CD4-positive, alpha-beta T cell (primary cell): ENCODE measurements at places on chromosomes 7 and 10. TPM values are rescaled to one million over a fixed set of nuclear protein-coding genes. Genes with fewer than 3 reads are reported as not detected.

SLC29A3 gene
- total RNA-seq = 2.3 TPM

SYT15B gene
- total RNA-seq = 0.08 TPM

CHCHD2 gene
- total RNA-seq = 252 TPM

DNA sequence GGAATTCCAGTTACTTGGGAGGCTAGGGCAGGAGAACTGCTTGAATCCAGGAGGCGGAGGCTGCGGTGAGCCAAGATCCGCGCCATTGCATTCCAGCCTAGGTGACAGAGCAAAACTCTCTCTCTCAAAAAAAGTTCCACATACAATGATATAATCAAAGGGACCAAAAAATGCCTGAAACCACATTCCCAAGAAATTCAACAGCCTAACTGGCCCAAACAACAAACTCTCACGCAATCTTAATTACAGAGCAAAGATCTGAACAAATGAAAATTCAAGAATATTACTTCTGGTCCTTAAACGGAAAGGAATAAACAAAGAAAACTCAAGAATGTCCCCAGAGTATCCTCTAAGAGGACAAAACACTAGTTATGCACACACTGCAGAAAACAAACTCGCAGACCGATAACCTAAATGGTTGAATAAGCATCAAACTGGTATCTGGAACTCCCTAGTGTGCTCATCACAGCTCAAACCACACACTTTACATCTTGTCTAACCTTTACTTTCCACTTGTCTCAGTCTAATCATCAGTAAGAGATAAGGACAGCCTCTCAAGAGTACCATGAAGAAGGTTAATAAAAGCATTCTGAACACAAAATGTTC lies 3.7 kb downstream of the OGA start:
- DNase-seq = no peak

DNA sequence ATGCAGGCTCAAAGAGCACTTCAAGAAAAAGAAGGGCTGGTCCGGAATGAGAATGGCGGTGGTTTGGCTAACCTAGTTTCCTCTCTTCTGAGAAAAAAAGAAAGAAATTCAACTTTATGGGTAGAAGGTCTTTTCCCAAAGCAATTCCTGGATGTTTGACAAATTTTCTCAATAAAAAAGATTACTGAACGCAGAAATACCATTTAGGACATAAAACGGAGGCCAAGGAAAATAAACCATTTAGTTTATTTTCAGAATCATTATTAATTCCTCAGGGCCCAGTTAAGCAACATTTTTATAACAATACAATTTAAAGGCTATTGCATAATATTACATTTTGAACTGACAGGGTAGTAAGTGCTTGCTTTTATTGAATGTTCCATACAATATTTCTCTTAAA lies 284.6 kb upstream of the ANKRD30A start:
- DNase-seq = no peak

DNA sequence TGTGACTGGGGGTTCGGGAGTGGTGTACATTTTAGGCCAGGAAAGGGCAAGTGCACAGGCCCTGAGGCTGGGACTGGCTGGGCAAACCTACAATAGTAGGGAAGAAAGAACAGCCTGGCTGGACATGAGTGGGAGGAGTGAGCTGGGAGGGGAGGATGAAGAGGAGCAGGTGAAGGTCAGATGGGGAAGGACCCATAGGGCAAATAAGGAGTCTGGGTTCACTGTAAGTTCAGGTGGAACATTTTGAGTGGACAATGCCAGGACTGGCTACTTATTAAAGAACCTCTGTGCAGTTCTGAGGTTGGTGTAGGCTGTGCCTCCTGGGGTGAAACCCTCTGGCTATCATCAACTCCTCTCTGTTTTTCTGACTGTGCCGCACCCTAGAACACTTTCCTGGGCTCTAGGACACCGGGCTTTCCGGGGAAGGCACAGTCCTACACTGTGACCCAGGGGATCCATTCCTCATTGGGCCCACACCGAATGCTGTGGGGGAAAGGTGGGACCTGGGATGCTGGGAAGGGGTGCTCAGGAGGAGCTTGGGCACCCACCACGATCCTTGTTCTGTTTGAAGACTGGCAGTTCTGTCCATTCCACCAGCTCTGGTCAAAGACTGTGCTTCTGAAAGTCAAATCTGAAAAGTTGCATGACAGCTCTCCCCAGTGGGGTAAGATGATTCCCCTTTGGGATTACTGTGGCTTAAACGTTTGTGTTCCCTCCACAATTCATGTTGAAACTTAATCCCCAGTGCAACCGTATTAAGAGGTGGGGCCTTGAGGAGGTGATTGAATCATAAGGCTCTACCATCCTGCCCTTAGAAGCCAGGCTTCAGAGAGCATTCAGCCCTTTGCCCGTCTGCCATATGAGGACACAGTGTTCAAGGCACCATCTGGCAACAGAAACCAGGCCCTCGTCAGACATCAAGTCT lies 4.0 kb upstream of the MMP21 start:
- DNase-seq = no peak

GRCh38 chr10:98295401-98295811 lies 27.4 kb upstream of the LOXL4 start:
- DNase-seq = no peak

DNA sequence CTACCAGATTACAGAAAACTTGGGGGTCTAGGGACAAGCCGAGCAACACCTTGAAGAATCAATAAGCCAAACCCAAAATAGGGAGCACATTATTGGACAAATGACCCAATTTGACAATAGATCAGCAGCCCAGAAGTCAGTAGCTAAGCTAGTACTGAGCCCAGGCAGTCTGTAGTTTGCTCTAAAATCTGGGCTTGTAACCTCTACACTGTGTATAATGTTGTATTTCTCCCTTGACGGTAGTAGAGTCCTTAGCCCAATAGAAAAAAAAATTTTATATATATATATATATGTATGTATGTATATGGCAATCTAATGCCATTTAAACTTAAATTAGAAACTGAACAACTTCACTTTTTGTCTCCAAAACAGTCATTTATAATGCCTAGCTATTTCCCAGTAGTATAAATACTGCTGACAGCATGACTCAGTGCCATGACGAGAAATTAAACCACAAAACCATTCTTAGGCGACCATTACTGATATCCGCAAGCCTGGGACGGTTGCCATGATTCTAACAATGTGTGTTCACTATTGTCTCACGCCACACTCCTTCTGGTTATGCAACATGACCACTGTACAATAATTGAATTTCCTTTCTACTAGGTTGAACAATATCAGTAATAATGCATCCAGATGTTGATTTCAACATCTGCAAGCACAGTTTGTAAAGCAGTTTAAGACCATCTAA lies 110.5 kb downstream of the IPMK start:
- no peak for DNase-seq

DNA sequence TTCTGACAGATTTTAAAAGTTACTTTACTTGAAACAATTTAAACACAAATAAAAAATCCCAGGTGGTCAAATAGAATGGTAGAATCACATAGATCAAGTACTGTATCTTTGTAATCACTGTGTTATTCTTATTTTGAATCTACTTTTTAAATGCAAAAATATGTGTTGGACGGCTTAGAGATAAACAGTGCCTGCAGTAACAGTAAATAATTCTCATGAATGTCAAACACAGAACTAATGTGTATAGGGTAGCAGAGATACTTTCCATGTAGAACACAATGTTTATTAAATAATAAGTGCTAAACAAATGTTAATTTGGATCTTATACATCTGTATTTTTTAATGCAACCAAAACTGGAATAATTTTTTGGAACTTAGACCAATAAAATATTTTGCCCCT lies 1199.4 kb downstream of the SORCS1 start:
- no peak for DNase-seq

DNA sequence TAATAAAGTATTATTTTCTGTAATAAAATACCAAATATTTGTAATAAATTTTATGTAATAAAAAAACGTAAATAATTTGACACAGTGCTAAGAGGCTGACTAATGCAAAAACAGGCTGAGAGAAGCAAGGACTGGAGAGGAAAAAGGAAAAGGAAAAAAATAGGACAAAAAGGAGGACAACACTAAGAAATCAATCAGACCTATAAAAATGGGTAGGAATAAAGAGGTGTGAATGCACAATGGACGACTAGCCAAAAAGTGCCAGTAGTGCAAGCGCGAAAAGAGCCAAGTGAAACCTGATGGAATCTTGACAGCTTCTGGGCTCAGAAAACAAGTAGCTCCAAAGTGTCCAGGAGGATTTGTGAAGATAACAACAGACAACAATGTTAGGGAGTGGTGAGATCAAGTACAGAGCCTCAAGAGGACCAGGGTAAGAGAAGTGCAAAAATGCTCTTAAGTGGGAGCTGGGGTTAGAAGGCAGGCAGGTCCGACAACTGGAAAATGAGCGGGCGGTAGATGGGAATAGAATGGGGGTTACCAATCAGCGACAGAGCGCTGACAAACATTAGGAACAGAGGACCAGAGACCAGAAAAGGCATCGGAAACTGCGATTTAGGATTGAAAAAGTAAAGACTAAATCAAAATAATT lies 1.2 kb downstream of the BRAF start:
- DNase-seq = no peak

DNA sequence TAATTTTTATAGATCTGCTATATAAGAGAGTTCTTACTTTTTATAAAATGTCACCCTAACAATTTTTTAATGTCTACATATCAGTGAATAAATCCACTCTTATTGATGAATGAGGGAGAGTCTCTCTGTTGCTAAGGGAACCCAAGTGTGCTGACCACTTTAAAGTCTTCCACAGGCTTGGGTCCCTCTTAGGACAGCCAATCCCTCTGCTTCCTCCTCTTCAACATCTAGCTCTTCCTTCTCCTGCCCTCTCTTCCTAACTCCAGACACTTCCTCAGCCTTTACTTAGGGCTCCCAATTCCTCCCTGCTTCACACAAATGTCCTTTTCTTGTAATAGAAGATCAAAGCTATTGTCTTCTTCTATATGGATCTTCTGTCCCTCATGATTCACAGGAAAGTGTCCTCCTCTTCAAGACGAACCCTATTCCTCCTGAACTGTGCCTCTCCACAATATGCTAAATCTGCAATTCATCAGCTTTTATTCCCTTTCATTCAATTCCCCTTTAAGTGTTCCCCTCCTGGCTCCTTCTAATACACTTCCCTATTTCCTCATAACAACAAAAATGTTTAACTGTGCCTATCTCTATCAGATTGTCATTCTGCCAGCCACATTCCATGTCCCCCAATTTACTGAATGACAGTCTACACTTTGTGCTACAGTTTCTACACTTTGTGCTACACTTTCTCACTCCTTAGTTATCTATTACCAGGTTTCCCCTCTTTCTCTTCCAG lies 37.7 kb downstream of the CDK6 start:
- no peak for DNase-seq

DNA sequence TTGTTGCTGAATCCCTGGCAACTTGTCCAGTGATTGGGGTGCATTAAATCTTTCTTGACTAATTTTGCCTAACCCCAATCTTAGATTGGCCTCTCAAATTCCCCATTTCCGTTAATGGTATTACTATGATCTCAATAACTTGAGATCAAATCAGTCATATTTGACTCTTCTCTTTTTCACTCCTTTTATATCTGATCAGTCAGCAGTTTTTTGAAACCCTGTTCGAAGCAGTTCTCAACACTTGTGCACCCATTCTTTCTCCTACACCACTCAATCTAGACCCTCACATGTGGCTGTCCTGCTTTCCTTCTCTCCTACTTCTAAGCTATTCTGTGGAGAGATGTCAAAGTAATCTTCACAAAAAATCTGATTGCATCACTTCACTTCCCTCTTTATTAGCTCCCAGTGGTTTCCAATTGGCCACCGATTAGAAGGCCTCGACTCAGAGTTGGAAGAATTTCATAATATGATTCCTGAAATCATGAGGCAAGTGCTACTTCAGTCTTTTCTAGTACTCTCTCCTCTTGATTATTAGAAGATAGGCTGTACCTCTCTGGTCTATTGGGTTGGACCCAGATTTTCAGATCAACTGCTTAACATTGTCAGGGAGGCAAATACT lies 128.9 kb downstream of the ZNF365 start:
- DNase-seq = no peak

DNA sequence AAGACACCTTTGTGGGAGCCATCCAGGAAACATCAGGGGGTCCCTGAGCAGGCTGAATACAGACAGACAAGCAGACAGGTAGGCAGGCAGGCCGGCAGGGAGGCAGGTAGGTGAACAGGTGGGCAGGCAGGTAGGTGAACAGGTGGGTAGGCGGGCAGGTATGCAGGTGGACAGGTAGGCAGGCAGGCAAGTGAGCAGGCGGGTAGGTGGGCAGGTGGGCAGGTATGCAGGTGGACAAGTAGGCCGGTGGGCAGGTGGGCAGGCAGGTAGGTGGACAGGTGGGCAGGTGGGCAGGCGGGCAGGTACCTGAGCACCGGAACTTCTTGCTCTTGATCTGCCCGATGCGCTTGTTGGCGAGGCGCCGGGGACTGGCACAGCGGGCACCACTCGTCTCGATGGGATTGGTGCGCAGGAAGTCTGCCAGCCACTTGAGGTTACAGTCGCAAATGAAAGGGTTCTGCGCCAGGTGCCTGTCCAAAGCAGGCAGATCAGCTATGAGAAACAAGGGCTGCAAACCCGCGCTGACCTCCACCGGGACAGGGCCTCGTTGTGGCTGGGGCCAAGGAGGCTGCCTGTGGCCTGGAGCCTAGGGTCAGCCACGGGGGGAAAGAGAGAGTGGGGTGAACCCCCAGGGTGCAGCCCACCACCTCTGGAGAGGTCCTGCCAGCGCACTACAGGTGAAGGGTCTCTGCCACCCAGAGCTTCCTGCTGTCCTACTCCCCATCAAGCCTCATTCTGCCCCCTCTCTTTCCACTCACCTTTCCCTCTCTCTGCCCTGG lies 136.9 kb downstream of the SLIT1 start:
- DNase-seq = no peak

DNA sequence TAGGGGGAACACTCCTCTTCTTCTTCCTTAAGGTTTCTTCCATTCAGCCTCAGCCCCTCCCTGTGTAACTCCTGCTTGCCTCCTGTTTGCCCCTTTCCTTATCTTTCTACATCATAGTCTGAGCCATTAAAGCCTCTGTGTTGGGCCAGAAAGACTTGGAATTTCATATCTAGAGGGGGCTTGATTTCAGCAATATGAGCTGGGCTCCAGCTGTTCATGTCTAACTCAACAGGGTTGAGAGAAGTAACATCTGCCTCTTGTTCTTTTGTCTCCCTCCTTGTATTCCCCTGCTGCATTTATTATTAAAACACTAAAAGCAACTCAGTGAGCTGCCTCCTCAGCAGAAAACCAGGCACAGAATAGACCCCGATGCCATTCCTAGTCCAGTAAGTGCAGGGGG lies 17.6 kb downstream of the SEC24C start:
- no peak for DNase-seq

DNA sequence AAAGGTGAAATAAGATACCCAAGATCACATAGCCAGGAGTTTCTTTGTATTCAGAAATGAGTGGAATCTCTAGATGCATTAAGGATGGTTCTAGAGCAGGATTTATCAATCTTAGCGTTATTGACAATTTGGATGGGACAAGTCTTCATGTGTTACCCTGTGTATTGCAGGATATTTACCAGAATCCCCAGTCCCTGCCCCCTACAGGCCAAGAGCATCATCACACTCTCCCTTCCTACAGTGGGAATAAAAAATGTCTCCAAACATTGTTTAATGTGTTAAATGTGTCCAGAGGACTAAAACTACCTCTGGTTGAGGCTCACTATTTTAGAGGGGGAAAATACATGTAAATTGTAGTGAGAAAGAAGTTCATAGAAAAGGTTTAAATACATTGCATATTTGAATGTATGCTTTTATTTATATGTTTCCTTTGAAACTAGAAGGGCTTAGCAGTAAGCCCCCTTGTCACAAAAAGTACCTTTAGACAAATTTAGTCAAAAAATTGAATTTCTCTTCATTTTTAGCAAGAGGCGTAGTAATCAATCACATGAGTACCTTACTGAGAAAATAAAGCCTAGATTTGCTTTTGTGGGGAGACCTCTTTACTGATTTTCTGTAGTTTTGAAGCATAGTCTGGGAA lies 141.2 kb downstream of the MLLT10 start:
- DNase-seq = peak; percentile 15

- DNase-seq = no peak
These were observed 36.9 kb upstream of the NPFFR1 start for GRCh38 chr10:70320751-70321150.
